Mesothelial cell of epicardium (in vitro differentiated cells): ENCODE measurements at places on chromosomes 4 and X. TPM values are rescaled to one million over a fixed set of nuclear protein-coding genes. Genes with fewer than 3 reads are reported as not detected.

The INTU gene
- total RNA-seq = 25.0 to 27.7 TPM (median 26.2 TPM) in 3 replicates

The DCLK2 gene
- 49.2 to 52.5 TPM (median 49.5 TPM) in 3 replicates for total RNA-seq

The NCAPG gene
- total RNA-seq = 13.6 to 17.0 TPM (median 15.7 TPM) in 3 replicates

The POU3F4 gene
- total RNA-seq = not detected in 3 replicates

The NXF2B gene
- not detected in 3 replicates for total RNA-seq

The SORCS2 gene
- total RNA-seq = 6.8 to 7.1 TPM (median 7.1 TPM) in 3 replicates

The ERVMER34-1 gene
- total RNA-seq = 3.6 to 3.7 TPM (median 3.6 TPM) in 3 replicates

The PAGE2B gene
- not detected in 3 replicates for total RNA-seq

The TDO2 gene
- 5.8 to 6.8 TPM (median 6.7 TPM) in 3 replicates for total RNA-seq

The MBNL3 gene
- 28.1 to 32.5 TPM (median 29.8 TPM) in 3 replicates for total RNA-seq

The SHOX gene
- total RNA-seq = not detected in 3 replicates

The PDE6B gene
- 9.0 to 12.0 TPM (median 11.6 TPM) in 3 replicates for total RNA-seq

The ADH6 gene
- total RNA-seq = not detected in 3 replicates

The WNK3 gene
- total RNA-seq = 15.8 to 17.2 TPM (median 15.9 TPM) in 3 replicates

The GLUD2 gene
- total RNA-seq = 1.4 to 1.5 TPM (median 1.5 TPM) in 3 replicates

The CYTL1 gene
- total RNA-seq = 13.9 to 18.0 TPM (median 16.9 TPM) in 3 replicates

The FAM50A gene
- 52.5 to 57.6 TPM (median 54.1 TPM) in 3 replicates for total RNA-seq

The TLR8 gene
- not detected in 3 replicates for total RNA-seq

The IL2RG gene
- total RNA-seq = 0.25 TPM in 1 of 3 replicates, not detected in the others

The SMIM10 gene
- 3.0 to 4.0 TPM (median 3.7 TPM) in 3 replicates for total RNA-seq

The ASB12 gene
- total RNA-seq = 0.18 to 0.73 TPM (median 0.67 TPM) in 3 replicates

The TCEAL9 gene
- 55.4 to 61.1 TPM (median 60.1 TPM) in 3 replicates for total RNA-seq

The CENPVL2 gene
- total RNA-seq = 0.31 to 0.68 TPM (median 0.49 TPM) in 3 replicates

The MXRA5 gene
- total RNA-seq = 131 to 139 TPM (median 134 TPM) in 3 replicates

The TIMP1 gene
- 117 to 124 TPM (median 120 TPM) in 3 replicates for total RNA-seq

The ADGRG4 gene
- total RNA-seq = not detected in 3 replicates

The DUSP9 gene
- 3.5 to 4.2 TPM (median 3.7 TPM) in 3 replicates for total RNA-seq

The MAGEC1 gene
- total RNA-seq = not detected in 3 replicates

The SPANXB1 gene
- 4.2 to 5.3 TPM (median 4.6 TPM) in 3 replicates for total RNA-seq

The JADE3 gene
- 15.5 to 16.4 TPM (median 16.4 TPM) in 3 replicates for total RNA-seq

The MAGEA2 gene
- not detected in 3 replicates for total RNA-seq

The PNMA5 gene
- total RNA-seq = not detected in 3 replicates

The TMEM154 gene
- 0.75 to 1.2 TPM (median 0.98 TPM) in 3 replicates for total RNA-seq

The BST1 gene
- 0.42 to 1.0 TPM (median 0.58 TPM) in 3 replicates for total RNA-seq

The OTC gene
- not detected in 3 replicates for total RNA-seq

The DMRTC1 gene
- total RNA-seq = 0.65 to 2.1 TPM (median 0.88 TPM) in 3 replicates

The PPP3CA gene
- 23.5 to 25.8 TPM (median 24.1 TPM) in 3 replicates for total RNA-seq

The CACNA1F gene
- total RNA-seq = 0.32 to 0.75 TPM (median 0.47 TPM) in 3 replicates

The FGB gene
- total RNA-seq = 0.31 to 0.93 TPM (median 0.64 TPM) in 3 replicates

The ZCCHC4 gene
- total RNA-seq = 13.2 to 15.9 TPM (median 15.4 TPM) in 3 replicates

The CXorf49 gene
- total RNA-seq = not detected in 3 replicates

The CHRDL1 gene
- 6.3 to 6.9 TPM (median 6.6 TPM) in 3 replicates for total RNA-seq
